Activated naive CD4-positive, alpha-beta T cell (primary cell): ENCODE measurements at places on chromosomes 2 and 18.

DNA sequence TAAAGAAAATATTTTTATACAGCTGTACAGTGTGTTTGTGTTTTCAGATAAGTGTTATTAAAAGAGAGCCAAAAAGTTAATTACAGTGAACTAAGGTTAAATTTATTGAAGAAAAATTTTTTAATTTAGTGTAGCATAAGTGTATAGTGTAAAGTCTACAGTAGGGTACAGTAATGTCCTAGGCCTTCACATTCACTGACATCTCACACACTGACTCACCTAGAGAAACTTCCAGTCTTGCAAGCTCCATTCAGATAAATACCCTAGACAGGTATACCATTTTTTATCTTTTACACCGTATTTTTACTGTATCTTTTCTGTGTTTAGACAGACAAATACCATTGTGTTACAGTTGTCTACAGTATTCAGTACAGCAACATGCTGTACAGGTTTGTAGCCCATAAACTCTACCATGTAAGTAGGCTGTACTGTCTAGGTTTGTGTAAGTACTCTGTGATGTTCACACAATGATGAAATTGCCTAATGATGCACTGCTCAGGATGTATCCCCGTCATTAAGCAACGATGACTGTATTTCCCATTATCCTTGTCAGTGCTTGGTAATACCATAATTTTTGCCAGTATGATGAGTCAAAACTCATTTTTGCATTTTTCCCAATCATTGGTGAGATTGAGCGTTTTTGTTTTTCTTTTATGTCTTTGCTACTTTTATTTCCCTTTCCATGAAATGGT lies 48.2 kb upstream of the B3GNT2 start:
- DNase-seq = no peak

DNA sequence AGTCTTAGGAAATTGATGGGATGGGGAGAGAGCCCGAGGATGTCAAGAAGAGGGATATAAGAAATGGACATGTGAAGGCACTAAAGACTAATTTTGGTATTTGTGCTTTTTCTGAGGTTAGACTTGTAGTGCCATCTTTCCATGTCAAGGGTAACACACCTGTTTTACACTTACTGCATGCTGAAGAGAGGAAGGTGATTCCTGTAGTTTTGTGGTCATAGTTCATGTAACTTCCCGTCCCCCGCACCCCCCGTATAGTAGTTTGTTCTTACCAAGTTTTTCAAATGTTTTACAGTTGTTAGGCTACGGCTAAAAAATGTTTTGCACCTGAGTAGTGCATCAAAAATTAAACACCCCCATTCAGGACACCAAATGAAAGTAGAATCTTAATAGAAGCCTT lies 73.8 kb downstream of the CLIP4 start:
- DNase-seq = no peak

DNA sequence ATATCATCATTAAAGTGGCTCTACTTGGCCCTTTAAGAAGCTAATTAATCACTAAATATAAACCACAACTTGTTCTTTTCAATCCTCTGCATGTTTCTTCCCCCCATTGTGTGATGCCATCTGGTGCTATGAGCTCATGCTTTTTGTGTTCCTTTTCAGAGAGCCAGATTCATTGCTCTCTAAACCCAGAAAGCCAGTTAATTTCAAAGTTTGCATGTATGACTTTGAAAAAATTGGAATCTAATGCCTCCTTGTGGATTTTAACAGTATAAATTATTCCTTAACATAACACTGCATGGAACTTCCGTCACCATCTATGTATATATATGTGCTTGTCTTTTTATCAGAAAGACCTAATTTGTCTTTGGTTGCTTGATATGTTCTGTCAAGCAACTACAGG lies 31.1 kb downstream of the TMEM178A start:
- no peak for DNase-seq

GRCh38 chr2:33167622-33168245 lies 221.0 kb downstream of the LTBP1 start:
- no peak for DNase-seq

DNA sequence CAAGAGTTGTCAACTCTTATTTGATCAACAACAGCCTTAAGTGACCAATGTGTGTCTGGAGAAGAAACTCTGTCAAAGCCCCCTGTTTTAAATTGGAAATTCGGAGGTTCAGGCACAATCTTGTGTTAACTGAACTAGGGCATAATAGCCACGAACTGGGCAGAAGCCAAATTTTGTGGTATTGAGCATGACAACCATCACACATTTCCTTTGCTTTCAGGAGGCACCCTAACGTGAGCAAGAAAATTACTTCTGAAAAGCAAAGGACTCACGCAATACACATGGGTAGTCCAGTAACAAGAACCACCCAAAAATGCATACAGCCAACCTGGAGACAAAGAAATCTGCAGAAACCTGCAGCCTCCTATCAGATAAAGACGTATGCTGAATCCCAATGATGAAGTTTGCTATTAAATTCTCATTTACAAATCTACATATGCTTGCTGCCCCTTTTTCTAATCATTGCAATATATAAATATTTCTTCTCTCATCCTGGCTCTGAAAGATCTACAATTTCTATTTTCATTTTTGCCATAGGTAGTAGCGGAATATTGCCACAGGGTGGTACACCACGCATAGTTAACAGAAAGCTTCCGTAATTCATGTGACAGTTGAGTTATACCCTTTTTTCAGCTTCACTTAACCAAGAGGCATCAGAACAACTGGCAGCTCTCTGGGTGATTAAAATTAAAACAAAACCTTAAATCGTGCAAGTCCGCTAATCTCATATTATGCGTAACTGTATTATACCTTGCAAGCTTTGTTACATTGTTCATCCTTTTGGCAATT lies 495.8 kb downstream of the NRXN1 start:
- no peak for DNase-seq

GRCh38 chr2:217935901-217936684 lies 66.7 kb downstream of the TNS1 start:
- DNase-seq = no peak

- DNase-seq = no peak
These were observed 156.8 kb downstream of the THADA start for GRCh38 chr2:43438858-43439655.

GRCh38 chr2:5589183-5589582 lies 103.0 kb upstream of the SOX11 start:
- DNase-seq = no peak
